ENCODE measurements at places on chromosomes 2 and 18. TPM values are rescaled to one million over a fixed set of nuclear protein-coding genes. Genes with fewer than 3 reads are reported as not detected.

- DNase-seq: no peak
Measured at GRCh38 chr2:53235836-53236582, 531.6 kb upstream of the CHAC2 start.

DNA sequence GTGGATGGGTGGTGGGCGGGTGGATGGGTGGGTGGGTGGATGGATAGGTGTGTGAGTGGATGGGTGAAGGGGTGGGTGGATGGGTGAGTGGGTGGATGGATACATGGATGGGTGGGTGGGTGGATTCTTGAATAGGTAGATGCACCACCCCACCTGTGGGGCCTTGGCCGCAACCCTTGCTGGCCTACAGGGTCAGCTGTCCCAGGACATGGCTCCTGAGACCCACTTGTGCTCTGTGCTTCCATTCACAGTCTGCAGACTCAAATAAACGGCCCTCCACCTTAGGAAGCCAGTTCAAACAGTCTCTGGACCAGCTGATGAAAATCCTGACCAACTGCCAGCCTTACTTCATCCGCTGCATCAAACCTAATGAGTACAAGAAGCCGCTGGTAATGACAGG, 54.4 kb downstream of the MYO7B start:
- DNase-seq: no peak

- no peak for DNase-seq
Measured at GRCh38 chr2:234412726-234413125, 84.2 kb downstream of the ARL4C start.

DNA sequence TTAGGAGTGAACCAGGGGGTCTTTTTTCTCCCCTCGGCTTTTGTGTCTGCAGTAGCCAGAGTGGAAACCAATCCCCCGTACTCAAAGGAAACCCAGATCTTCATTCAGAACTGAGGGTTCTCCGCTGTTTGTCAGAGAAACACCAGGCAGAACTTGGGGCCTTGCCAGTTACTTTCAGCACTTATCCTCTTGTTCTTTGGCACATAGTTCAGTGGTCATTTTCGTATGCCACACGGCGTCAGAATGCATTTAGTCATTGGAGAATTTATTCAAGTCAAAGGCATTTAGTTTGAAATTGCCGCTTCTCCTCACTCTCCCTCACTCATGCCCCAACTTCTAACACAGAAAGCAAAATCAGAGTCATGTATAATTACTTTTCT, 102.9 kb downstream of the CABLES1 start:
- no peak for DNase-seq

RAB27B gene
- 1.2 TPM for total RNA-seq

Data from CD8-positive, alpha-beta T cell (primary cell).